ENCODE measurements at places on chromosomes 3 and 15.

DNA sequence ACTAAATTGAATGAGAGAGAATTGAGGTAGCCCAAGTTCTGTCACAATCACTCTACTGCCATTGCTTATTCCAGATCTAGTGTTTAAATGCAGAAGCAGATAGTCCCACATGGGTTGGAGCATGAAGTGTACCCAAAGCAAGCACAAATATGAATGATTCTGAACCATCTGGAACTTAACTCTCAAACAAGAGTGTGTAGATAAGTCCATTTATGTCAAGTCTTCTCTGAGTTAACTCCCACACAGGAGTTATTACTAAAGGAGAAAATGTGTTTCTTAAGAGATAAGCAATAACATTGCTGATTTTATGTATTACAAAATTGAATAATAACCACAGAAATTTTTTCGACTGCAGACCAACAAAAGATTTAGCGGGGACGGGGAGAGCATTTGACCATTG is 33.6 kb downstream of the PAQR9 start:
- DNase-seq = no peak

GRCh38 chr15:62573876-62574275 is 408.8 kb upstream of the C2CD4B start:
- no peak for DNase-seq

- no peak for DNase-seq
Measured at GRCh38 chr3:170499562-170500156, 81.0 kb downstream of the CLDN11 start.

GRCh38 chr3:52468336-52468735 is 12.9 kb downstream of the NISCH start:
- DNase-seq = no peak
